ENCODE measurements at places on chromosomes 13 and 19.

DNA sequence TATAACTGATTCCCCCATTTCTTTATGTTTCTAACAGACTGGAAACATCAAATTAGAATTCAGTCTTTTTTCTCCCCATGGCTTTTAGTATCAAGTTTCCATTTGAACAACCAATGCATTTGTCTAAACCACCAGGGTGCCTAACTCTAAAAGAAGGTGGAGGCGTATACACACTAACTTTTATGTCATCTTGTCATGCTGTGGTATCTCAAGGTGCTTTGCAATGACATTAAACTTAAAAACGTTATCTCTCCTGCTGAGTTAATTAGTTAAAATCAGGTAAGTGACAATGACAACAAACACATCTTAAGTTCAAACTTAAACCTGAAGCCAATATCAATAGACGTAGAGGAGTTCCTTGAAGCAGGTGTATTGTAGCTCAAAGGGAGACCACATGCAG lies 1001.7 kb downstream of the PCDH17 start:
- no peak for DNase-seq

DNA sequence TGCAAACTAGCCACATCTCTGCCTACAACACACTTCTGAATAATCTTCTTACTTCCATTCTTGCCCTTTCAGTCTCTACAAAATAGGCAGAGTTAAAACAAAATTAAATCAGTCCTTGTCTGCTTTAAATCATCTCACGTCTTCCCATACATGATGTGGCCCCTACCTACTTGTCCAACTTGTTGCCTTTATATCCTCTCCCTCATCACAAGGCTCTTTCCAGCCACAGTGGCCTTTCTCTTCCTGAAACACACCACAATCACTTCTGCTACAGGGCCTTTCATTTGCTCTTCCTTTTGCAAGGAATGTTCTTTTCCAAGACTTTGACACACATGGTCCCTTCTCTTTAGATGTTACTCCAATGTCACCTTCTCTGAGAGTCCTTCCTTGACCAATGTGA lies 1.7 kb downstream of the RBM26 start:
- DNase-seq, result no peak

DNA sequence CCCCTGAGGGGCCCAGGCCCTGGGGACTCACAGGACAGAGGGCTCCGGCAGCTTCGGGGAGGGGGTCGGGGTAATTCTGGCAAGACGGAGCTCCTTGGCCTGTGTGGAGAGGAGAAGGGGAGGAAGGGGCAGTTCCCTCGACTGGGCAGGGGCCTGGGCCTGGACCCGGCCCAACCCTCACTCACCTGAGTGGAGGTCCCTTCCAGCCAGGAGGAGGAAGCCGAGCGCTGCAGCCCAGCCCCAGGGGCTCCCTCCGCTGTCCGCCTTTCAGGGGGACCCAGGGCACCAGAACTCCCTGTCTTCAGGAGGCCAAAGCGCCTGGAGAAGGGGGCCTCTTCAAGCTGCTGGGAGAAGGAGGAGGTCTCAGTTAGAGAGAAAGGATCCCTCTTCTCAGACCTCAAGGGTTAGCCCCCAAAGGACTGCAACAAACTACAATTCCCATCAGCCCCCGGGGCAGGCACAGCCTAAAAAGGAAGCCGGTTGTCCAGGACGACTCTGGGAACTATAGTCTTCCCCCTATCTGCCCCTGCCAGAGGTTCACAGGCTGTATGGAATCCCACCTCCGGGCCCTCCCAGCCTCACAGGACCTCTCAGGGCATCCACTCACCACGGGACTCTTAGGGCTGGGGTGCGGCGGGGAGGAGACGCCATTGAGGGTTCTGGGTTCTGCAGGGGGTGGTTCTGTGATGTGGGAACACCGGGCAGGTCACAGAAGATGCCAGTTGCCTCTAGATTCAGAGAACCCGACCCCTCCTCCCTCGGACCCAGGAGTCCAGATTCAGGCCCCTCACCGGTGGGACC lies 19.8 kb downstream of the EPS8L1 start:
- DNase-seq, result no peak

- no peak for DNase-seq
Measured at GRCh38 chr13:30877335-30877734, 28.7 kb upstream of the MEDAG start.

DNA sequence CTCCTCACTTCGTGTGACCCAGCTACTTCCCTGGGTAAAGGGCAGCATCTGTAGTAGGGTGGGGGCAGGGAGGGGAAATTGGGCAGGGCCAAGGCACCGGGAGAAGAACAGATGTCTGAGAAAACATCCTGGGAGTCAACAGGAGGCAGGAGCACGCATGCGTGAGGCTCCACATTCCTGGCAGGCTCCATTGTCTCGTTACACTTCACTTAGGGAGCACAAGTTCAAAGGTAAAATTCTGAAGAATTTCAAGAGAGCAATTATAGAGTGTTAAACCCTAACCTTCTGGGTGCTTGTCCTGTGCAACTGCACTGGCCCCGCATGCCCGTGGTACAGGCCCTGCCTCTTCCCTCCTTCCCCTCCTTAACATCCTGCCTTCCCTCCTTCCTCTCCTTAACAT lies 79.6 kb upstream of the POMP start:
- DNase-seq, result no peak

GRCh38 chr13:108929532-108930206 lies 300.3 kb downstream of the MYO16 start:
- no peak for DNase-seq

GRCh38 chr19:55166530-55167268 lies at the start of gene DNAAF3:
DNAAF3 (minus strand) TSS chr19:55166613; CDS start chr19:55166413, 200 bp downstream.
- peak; percentile 98 for DNase-seq

DNA sequence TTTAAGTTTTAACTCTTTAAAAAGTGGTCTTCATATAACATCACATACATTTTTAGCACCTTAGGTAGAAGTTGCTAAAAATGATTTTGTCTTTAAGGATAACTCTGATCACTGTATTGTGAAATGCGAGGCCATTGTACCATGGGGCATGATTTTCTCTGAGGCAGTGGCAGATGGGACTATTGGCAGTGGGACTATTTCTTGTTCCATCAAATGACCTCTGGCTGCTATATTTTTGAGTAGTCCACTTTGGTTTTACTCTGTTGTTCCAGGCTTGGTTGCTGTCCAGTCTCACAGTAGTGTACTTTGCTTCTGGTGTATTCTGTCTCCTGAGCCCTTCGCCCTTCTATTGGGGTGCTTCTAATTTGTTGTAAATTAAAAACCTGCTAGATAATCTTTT lies 156.5 kb downstream of the ATP8A2 start:
- DNase-seq, result no peak

- DNase-seq, result no peak
Measured at GRCh38 chr13:28568286-28568685, 73.4 kb upstream of the FLT1 start.

GRCh38 chr13:51538591-51539179 lies 45.6 kb upstream of the WDFY2 start:
- DNase-seq, result no peak

- no peak for DNase-seq
Measured at GRCh38 chr13:86172961-86173360, 373.7 kb upstream of the SLITRK6 start.

DNA sequence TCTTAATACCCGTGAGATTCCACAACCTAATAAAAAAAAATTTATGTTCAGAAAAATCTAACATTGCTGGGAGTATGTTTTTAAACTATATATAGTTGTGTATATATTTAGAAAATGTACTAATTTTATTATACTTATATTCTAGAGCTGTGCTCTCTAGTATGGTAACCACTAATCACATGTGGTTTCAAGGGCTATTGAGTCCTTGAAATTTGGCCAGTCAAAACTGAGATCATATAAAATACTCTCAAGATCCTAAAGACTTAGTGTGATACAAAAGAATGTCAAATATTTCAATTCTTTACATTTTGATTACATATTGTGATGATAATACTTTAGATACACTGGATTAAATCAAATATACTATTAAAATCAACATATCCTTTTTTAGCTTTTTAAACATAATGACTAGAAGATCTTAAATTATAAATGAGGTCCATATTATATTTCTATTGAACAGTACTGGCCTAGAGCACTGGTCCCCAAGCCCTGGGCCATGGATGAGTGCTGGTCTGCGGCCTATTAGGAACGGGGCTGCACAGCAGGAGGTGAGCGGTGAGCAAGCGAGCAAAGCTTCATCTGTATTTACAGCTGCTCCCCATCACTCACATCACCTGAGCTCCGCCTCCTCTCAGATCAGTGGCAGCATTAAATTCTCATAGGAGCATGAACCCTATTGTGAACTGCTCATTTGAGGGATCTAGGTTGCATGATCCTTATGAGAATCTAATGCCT lies 176.5 kb upstream of the NBEA start:
- no peak for DNase-seq

GRCh38 chr13:91045351-91046034 lies 302.0 kb upstream of the MIR17HG start:
- peak; percentile 14 for DNase-seq

- DNase-seq, result no peak
Measured at GRCh38 chr19:20186174-20186573, 19.2 kb downstream of the ZNF486 start.

DNA sequence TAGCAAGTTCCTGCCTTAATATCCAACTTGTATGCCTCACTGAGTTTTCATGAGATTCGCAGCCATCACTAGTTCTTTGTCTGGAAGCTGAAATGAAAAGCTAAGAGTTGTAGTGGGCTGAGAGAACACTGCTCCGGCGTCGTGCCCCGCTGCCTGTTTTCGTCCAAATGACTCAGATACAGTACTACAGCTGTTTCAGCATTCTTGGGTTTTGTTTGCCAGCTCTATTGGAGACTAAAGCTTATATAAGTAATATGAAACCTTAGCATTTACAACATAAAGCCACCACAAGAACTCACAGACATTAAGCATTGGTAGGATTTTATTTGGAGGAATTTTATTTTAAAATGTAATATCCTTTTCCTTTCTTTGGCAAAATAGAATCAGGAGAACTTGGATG lies 299.7 kb downstream of the DLEU7 start:
- no peak for DNase-seq

GRCh38 chr13:77545626-77546412 lies 10.3 kb downstream of the SCEL start:
- no peak for DNase-seq

GRCh38 chr19:57664269-57665127 lies 4.2 kb upstream of the ZSCAN4 start:
- peak; percentile 12 for DNase-seq

DNA sequence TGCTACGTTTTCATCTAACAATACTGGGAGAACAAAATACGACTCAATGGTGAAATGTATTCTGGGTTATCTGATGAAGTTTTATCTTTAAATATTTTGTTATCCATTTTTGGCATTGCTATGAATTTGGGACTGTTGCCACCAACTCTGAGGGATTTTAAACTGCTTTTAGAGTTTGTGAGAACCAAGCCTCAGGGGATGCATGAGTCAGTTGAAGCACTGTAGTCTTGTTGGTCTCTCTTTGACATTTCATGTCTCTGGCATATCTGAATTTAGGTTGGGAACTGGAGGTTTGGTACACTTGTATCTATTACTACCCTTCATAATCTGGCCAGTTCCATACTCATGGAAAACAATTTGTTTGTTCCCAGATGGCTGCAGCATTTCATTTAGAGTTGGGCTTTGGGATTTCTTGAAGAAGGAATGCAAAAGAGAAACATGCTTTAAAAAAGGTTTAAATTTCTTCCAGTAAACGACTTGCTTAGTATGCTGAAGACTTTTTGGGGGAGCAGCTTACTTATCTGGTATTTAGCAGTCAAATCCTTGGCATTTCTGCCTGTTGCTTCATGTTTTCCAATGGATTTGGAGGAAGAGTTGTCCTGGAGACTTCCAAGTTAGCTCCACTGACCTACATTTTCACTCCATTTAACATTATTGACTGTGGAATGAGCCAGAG lies 28.9 kb downstream of the ARHGEF7 start:
- no peak for DNase-seq

GRCh38 chr19:42110658-42111057 lies 21.6 kb downstream of the POU2F2 start:
- no peak for DNase-seq

DNA sequence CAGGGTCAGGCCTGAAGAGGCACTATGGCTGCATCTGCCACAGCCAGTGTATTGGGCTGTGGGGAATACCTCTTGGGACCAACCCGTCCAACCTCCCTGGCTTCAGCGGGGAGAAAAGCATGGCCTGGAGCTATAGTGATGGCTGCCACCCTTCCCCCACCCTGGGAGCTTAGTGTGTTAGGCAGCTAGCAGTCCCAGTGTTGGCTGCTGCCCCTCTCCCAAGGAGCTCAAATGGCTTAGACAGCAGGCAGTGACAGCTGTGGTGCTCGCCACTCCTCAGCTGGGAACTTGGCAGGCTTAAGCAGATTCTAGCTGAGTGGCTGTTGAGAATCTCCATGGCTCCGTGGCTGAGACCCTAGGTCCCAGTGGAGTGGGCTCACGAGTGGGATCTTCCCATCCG lies 19.7 kb downstream of the ACOD1 start:
- no peak for DNase-seq

GRCh38 chr19:53824134-53824611 lies at the start of gene NLRP12:
NLRP12 (minus strand) TSS chr19:53824314; CDS start chr19:53824174, 140 bp downstream.
- DNase-seq, result no peak

- no peak for DNase-seq
Measured at GRCh38 chr19:35533822-35534392, 651 bp downstream of the GAPDHS start.

- DNase-seq, result no peak
Measured at GRCh38 chr13:102877303-102877702, 31.5 kb downstream of the ERCC5 start.

GRCh38 chr19:50646074-50646807 lies 3.0 kb upstream of the C19orf81 start:
- peak; percentile 19 for DNase-seq

DNA sequence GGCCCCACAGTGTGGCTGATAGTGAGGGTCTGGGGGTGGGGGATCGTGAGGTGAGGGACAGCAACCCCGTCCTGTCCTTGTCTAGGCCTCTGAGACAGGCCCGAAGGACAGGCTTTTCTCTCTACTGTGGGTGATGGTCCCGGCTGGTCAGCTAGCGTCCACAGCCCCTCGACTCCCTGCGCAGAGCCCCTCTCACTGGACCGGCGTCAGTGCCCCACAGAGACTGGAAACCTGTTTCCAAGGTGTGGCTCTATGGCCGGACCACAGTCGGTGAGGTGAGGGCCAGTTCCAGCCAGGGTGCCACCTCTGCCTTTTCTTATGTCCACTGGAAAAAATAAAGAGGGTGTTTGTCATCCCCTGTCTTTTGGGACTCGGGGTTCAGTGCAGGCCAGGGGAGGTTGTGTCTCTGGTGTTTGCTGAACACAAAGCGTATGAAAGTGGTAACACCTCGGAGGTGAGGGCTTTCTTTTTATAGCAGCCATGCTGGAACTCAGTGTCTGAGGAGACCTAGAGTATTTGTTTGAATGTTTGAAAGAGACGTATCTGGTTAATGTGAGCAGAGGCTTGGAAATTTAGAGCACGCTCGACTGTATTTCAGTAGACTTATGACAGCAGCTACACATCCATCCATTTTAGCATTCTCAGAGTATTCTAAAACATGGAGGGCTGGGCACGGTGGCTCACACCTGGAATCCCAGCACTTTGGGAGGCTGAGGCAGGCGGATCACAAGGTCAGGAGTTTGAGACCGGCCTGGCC lies 22.8 kb downstream of the ATP11A start:
- DNase-seq, result no peak

GRCh38 chr19:45186509-45187334 lies 8.1 kb downstream of the BLOC1S3 start:
- no peak for DNase-seq
